ENCODE measurements at places on chromosomes 3 and 15.

DNA sequence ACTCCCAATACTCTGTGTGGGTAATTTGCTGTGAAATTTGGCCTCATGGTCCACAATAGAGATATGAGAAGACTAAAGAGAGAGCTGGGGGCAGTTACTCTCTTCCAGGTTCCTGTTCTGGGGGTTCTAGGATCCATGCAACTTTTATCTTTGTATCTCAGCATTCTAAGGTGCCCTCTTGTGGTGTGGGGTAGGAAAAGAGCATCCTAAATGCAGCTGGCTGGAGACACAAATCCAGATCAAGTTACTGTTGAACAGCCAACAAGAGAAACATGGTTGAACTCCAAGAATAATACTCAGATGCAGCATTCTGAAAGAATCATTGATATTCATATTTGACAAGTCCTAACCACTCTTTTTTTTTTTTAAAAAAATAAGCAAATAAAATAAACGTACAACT, 238.2 kb downstream of the GREM1 start:
- DNase-seq = no peak

DNA sequence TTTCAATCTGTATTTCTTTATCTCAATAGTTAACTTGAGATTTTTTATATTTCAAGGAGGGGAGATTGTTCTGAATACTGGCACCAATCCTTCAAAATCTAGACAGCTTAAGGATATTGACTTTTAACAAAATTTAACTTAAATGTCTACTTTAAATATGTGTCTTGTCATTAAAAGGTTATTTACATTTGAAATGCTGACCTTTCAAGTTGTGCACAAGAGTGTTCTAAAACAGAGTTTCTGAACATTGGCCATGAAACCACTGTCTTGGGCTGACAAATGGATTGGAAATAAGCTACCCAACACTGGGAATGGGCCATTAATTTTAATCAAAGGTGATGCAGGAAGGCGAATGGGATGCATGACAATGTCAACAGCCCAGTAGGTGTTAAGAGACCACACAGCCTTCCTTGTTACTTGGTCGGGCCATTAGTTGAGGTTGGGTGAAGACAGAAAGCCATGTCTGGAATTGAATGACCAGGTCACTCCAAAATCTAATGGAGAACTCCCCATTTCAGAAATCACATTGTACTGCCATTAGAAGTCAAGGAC, 128.5 kb downstream of the CDIN1 start:
- DNase-seq = no peak

GRCh38 chr3:243356-243725, 46.8 kb downstream of the CHL1 start:
- DNase-seq = no peak

- no peak for DNase-seq
Observed at GRCh38 chr3:168493412-168494205, 397.9 kb upstream of the GOLIM4 start.

GRCh38 chr3:16885593-16886302, 993 bp downstream of the PLCL2 start:
- no peak for DNase-seq

DNA sequence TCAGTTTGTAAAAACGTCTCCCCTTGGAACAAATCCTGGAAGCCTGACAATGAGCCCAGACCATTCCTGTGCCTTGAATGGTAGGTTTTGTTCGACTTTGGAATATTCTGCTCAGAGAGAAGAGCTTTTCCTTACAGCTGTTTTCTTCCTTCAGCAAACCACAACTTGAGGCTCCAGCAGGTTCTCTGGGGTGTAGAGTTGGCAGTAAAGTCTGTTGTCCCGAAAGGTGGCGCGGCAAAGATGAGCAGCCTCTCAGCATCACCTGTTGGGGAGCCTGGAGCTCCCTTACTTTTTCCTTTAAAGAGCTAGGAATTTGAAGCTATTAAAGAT, 65.4 kb downstream of the BOC start:
- DNase-seq = no peak

GRCh38 chr15:101028321-101028720, 109.2 kb downstream of the LRRK1 start:
- no peak for DNase-seq

DNA sequence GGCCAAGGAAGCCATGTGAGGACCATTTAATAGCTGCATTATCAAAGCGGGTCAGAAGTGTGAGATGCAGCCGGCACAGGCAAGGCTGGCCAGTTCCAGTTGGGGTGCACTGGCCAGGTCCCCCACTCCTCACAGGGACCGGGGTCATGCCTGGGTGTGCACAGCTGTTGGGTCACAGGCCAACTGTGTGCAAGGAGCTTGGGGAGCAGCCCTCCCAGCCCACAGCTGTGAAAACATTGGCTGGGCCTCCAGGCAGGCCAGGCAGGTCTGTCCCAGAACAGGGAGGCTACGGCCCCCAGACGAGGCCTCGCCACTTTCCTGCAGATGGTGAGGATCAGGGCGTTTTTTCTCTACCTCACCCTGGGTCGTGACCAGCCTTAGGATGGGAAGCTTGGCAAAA, 521.0 kb downstream of the NTRK3 start:
- no peak for DNase-seq

DNA sequence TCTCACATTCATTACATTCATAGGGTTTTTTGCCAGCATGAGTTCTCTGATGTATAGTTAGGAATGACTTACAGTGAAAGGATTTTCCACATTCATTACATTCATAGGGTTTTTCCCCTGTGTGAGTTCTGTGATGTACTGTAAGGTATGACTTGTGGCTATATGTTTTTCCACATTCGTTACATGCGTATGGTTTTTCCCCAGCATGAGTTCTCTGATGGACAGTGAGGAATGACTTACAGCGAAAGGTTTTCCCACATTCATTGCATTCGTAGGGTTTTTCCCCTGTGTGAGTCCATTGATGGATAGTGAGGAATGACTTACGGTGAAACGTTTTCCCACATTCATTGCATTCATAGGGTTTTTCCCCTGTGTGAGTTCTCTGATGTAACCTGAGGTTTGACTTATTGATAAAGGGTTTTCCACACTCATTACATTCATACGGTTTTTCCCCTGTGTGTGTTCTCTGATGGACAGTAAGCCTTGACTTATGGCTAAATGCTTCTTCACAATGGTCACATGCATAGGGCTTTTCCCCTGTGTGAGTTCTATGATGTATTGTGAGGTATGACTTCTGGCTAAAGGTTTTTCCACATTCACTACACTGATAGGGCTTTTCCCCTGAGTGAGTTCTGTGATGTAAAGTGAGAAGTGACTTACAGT, 47.4 kb downstream of the ZNF717 start:
- no peak for DNase-seq

- DNase-seq = no peak
Observed at GRCh38 chr15:62071711-62072308, 5.0 kb downstream of the C2CD4A start.

GRCh38 chr3:190970560-190970959, 108.1 kb upstream of the GMNC start:
- no peak for DNase-seq

Measured in activated naive CD4-positive, alpha-beta T cell treated with Interleukin-2 at 50 U/mL for 16 hours (primary cell).